ENCODE measurements at places on chromosomes 1 and 21.
A peak's percentile ranks its signal among the peaks of the same experiment; 100 is the strongest.

GRCh38 chr1:168243198-168243597 is 17.4 kb downstream of the SFT2D2 start:
- DNase-seq, result no peak

DNA sequence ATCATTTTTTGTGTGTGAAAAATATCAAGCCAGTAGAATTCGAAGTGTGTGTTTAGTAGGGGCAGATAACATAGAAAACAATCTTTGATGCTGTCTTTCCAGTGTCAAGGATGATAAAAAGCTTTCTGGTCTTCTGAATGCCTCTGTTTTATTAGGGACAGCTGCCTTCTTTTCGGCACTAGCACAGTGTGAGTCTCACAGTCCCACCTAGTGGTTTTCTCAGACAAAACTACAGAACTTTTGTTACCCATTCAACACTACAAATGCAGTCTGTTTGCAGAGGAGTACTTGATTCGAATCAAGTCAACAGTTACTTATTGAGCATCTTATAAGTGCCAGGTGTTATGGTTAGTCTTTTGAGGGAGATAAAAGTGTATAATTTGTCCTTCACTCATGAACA is 30.6 kb upstream of the MCOLN3 start:
- no peak for DNase-seq

GRCh38 chr1:22712502-22713271 is 2.0 kb downstream of the EPHB2 start:
- DNase-seq, result no peak

GRCh38 chr1:48103495-48103894 is 106.3 kb upstream of the TRABD2B start:
- no peak for DNase-seq

GRCh38 chr1:42172381-42173133 is 8.0 kb upstream of the GUCA2A start:
- no peak for DNase-seq

DNA sequence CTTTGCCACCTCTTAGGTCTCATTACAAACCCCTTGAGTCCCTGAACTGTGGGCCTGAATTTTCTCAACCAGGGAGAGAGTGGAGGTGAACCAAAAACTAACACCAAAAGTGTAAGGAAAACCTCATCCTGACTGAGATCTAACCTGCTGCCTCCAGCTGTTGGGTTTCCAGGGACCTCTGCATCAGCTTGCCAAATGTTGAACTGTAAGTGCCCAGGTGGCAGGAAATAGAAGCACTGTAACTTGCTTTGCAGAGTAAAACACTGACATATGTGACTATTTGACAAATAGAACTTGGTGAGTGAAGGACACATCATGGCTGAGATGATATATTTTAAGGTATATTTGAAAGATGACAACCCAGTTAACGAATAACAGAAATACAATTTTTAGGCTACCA is 48.4 kb upstream of the NR5A2 start:
- DNase-seq, result no peak

DNA sequence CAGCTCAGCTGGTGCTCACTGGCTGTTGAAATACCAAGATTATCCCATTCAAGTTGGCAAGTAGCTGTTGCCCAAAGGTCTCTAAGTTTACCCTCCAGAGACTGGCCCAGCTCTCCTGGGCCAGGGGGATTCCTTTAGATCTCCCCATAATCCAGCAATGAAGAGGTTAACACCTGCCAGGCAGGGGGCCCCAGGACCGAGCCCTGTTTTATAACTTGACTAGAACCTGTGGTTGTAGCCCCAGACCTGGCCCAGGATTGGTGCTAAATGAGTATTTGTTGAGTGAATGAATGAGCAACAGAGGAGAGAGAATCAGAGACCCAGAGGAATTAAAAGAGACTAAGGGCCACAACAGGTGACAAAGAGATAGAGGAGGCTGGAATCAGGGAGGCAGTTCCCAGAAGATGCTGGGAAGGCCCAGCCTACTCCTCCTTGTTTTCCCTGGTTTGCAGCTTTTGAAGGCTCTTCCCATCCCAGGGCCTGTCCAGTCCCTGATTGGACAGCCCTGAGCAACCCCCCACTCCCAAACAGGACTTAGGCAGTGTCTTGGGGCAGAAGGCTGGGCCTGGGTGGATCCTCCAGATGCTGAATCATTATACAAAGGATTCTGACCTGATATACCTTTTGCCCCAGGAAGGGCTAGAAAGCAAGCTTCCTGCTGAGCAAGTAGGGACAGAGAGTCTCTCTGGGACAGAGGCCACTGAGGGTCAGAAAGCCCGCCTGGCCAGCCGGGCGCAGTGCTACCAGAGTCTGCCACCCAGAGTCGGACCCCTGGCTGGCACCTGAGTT is 2.4 kb upstream of the RHBG start:
- no peak for DNase-seq

GRCh38 chr1:114164840-114165543 is 11.3 kb upstream of the SYT6 start:
- peak; percentile 20 for DNase-seq

DNA sequence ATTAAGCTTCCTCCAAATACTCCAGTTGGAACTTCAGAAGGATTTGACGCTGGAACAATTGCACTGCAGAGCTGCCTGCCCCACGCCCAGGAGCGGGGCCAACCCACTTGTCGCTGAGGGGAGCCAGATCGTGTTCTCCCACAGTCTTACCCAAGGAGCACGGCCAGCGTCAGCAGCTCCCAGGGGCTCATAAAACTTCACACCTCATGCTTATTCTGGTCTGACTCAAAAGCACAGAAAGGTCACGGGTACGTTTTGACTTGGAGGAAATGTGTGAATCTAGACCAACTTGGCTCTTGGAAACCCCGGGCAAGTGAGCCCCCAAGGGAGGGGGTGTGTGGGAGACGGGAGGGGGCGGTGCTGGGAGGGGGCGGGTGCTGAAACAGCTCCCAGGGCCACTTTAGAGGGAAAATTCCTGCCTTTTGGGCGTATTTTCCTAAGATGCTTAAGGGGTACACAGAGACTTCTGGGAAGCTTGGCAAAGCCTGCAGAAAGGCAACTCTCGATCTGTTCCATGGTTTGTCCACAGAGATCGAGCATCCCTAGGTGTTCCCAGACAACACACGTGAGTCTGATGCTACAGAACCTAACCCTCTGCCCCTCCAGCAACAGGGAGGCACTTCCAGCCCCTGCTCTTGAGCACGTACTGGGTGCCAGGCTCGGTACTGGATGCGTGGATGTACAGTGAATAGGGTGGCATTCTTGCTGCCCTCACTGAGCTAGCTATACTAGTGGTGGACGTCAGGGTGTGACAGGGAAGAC is 98.9 kb downstream of the DHRS3 start:
- DNase-seq, result no peak

GRCh38 chr1:157091668-157092273 is 7.8 kb downstream of the ETV3L start:
- DNase-seq, result no peak

DNA sequence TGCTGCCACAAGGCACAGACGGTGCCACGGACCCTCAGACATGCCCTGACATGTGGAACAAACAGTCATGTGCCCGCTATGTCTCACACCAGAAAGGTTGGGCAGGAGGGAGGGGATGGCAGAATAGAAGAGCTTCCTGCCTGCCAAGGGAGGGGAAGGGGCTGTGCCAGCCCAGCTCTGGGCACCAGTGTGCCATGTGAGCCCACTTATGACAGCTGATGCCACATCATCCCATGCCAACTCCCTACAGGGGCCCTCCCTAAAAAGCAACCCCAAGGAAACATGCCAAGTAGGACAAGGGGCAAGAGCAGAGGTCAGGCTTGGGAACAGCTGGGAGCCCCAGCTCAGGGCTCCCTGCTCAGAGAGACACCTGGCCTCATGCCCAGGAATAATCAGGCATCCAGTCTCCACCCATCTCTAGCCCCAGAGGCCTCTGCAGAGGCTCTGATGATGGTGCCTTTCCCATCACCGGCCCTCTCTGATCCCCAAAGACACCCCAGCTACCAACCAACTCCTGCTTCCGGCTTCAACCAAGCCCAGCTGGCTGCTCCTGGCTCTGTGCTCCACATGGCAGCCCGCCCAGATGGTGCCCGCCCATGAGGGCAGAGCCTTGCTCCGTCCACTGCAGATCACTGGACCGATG is 10.3 kb downstream of the ADGRB2 start:
- no peak for DNase-seq

- peak; percentile 24 for DNase-seq
Observed at GRCh38 chr1:199463521-199464127, 563.9 kb upstream of the NR5A2 start.
